ENCODE measurements at places on chromosomes 7 and 10.
A peak's percentile ranks its signal among the peaks of the same experiment; 100 is the strongest.

DNA sequence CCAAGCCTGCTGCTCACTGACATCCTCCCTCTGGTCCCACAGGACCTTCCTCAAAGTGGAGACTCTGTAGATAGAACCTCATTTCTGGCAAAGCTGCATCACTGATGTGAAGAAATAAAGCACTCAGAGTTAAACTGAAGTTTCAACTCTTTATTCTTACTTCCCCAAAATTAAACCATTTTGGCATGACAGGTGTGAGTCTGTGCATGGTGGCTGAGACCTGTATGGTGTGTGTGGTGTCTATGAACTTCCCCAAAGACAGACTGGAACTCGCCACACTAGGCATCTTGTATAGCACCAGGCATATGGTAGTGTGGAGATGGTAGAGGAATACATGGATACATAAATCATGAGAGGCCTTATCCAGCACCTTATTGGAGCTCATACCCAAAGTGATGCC lies 6.6 kb upstream of the WDFY4 start:
- no peak for DNase-seq

DNA sequence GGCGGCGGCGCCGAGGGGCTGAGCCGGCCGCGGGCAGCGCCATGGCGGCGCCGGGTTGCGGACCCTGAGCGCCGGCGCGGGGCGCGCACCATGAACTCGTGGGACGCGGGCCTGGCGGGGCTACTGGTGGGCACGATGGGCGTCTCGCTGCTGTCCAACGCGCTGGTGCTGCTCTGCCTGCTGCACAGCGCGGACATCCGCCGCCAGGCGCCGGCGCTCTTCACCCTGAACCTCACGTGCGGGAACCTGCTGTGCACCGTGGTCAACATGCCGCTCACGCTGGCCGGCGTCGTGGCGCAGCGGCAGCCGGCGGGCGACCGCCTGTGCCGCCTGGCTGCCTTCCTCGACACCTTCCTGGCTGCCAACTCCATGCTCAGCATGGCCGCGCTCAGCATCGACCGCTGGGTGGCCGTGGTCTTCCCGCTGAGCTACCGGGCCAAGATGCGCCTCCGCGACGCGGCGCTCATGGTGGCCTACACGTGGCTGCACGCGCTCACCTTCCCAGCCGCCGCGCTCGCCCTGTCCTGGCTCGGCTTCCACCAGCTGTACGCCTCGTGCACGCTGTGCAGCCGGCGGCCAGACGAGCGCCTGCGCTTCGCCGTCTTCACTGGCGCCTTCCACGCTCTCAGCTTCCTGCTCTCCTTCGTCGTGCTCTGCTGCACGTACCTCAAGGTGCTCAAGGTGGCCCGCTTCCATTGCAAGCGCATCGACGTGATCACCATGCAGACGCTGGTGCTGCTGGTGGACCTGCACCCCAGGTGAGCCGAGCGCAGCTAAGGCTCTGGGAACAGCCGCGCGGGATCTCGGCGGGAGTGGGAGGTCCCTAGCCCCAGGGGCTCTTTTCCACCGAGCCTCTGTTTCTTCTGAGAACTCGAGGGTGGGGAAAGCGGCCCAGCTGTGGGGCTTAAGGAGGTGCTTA lies at the start of gene GPR26:
Gene GPR26, plus strand, starts transcription at position 38 of the 919 bp plus-strand sequence. Its CDS starts 53 bp downstream, at position 91.
- no peak for DNase-seq

DNA sequence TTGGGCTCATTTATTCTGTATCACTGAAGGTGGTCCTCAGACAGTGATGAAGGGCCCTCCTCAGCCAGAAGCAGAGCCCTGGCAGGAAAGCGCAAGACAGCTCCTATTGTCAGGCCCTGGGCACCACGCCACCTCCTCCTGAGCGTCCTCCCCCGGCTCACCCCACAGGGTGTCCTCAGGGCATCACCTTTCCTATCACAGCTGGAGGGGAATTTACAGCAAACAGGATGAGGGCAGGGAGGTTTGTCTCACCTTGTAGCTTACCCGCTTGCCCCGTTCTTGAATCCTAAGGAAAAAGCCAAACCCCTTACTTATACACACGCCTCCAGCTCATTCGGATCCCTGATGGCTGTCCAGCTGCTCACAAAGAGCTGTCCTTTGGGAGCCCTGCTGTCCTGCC lies 50.2 kb upstream of the LANCL2 start:
- DNase-seq, result no peak

DNA sequence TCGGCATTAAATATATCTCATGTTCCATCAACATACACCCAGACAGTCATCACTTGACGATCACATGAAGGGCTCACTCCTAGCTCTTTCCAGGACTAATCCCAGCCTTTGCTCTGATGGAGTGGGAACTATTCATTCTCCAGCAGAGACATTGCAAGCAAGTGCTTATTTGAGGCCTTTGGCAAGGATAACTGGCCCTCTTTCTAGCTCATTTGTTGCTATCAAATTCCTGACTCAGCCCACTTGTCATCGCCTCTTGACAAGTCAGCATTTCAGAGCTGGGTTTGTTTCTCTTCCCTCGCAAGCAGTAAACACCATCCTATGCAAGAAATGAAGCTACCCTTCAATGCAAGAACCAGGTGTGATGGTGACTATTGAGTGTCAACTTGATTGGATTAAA lies 1165.7 kb upstream of the AUTS2 start:
- DNase-seq, result no peak

GRCh38 chr7:106916679-106917078 lies 51.6 kb downstream of the PIK3CG start:
- no peak for DNase-seq

DNA sequence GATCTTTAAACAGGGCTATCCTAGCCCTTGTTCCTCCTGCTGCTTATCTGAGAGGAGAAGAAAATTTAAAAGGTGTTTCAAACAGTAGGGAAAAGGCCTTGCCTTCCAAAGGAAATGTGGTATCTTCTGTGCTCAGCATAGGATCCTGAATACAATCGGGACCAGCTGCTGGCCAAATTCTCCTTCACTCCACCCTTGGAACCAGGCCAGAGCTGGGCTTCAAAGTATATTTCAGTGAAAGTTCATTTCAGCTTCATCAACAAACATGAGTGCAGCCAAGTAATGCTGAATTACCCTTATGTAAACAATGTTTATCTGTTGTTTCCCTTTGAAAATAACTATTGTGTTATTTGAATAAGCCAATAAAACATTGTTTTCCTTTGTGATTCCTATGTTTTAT lies 146.5 kb upstream of the MEOX2 start:
- no peak for DNase-seq

- DNase-seq, result no peak
These were observed 830 bp downstream of the IMPDH1 start for GRCh38 chr7:128408709-128409595.

DNA sequence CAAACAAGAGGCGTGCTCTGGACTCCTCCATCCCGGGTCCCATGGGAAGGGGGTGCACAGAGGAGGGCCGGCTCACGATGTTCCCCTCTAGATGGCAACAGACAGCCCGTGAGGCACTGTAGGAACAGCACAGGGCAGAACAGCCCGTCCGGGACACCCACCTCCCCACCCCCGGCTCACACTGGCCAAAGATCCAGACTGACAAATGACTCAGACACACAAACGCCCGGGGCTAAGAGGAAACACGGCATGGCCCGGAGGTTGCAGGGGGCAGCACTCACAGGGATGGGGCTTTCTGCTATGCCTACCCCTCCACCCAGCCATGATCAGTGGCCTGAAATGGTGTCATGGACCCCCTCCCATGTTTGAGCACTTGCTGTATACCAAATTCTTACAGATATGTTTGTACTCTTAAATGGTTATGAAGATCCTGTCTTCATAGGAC lies 4.9 kb upstream of the ELN start:
- no peak for DNase-seq

GRCh38 chr7:100965723-100966541 lies 3.4 kb upstream of the MUC12 start:
- DNase-seq, result peak; percentile 92

DNA sequence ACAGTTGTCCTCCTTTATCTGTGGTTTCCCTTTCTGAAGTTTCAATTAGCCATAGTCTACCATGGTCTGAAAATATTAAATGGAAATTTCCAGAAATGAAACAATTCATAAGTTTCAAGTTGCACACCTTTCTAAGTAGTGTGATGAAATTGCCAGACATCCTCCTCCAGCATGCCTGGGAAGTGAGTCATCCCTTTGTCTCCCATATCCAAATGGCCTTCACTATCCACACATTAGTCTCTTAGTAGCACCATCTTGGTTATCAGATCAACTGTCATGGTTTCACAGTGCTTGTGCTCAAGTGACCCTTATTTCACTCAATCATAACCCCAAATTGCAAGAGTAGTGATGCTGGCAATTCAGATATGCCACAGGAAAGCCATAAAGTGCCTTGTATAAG lies 83.4 kb upstream of the PPP1R9A start:
- DNase-seq, result no peak

DNA sequence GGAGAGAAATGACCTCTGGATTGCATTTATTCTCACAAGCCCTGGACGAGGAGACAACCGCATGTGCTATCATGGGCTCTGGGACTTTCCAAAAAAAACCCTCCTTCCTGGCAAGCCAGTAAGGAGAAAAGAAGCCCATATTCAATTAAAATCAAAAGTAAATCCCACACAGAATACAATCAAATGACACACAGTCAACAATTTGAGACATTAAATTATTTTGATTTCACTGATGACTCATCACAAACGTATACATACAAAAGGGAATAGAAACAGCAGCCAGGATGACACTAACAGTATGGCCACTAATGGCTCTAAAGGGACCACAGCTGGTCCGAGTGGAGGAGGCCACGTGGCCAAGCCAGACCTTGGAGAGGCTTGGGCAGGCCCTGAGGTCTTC lies 24.9 kb downstream of the LRRC20 start:
- DNase-seq, result no peak

DNA sequence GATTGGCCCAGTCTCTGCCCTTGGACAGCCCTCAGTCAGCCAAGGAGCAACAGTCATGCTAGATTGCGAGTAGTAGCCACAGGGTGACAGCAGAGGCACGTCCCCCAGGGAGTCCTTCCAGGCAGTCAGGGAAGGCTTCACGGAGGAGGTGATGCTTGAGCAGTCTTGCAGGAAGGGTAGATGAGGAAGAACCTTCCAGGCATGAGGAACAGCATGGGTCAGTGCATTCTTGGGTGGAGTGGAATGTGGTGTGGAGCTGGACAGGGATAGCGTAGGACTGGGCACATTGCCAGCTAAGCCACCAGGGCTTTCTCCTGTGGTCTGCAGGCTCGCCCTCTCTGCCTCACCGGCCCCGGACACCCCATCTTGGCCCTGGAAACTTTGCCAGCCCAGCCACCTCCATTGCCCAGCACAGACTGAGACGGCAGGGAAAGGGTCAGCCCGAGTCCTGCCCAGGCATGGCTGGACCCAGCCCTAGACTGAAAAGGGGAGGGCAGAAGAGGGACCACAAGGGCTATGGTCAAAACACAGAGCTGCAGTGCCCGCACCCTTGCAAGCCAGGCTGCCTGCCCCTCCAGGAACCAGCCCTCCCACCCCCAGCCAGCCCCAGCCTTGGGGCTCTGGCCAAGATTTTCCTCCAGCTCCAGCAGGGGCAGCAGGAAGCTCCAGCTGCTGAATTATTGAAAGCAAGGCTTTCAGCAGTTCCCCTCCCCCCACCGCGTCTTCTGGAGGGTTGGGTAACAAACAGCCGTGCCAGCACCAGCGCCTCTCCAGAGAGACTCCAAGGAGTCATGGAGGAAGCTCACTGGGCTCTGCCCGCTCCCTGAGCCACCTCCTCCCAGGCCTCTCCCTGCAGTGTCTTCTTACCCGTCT lies 18.7 kb downstream of the SRRM3 start:
- no peak for DNase-seq
